ENCODE measurements at places on chromosomes 4 and X.

DNA sequence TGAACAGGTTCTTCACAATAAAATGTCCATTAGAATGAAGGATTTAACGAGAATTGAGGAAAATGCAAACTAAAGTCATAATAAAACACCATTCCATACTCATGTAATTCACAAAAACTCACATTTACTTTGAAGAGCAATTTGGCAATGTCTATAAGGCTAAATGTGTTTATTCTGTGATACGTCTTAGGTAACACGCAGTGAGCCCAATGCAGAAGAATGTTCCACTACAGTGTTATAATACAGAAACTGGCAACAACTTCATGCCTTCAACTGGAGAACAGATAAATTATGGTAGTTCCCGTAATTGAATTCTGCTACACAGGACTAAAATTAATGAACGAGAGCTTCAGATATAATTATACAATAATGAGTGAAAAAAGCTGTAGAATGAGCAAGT is 17.4 kb downstream of the ADH5 start:
- peaks cover 2% of the 10 kb centered on the region for H3K4me1 ChIP-seq
- no peaks in the 10 kb centered on the region for H3K27me3 ChIP-seq
- peaks cover 4% of the 10 kb centered on the region for H3K36me3 ChIP-seq
- H3K27ac ChIP-seq, result no peak overlapping the region

DNA sequence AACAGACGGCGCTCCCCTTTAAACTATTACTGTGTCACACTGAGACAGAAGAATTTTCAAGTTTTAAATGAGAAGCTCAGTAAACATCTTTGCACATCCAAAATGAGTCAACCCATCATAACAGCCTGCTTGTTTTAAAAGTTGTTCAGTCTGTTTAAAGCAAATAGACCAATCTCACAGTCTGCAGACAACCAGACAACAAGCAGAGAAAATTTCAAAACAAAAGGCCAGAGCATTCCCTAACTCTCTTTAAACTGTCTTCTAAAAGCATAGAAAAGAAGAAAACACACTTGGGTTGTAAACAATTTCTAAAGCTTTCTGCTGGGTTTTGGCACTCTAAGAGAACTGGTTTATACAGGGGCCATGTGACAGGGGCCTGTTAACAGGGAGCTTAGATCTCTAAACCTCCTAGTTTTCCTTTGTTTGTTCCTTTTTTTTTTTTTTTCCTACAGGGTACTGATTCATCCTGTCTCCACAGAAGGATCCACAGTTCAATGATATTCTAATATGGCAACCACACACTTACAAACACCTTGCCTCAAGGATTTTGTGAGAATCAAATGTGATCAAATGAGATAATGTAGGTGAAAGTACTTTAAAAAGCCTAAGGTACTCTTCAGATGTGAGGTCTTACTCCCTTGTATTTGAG is 100.8 kb upstream of the MAML3 start:
- no peaks in the 10 kb centered on the region for H3K4me1 ChIP-seq
- H3K36me3 ChIP-seq, result no peaks in the 10 kb centered on the region
- no peak overlapping the region for H3K4me3 ChIP-seq
- no peak overlapping the region for H3K27ac ChIP-seq
- no peak for DNase-seq

DNA sequence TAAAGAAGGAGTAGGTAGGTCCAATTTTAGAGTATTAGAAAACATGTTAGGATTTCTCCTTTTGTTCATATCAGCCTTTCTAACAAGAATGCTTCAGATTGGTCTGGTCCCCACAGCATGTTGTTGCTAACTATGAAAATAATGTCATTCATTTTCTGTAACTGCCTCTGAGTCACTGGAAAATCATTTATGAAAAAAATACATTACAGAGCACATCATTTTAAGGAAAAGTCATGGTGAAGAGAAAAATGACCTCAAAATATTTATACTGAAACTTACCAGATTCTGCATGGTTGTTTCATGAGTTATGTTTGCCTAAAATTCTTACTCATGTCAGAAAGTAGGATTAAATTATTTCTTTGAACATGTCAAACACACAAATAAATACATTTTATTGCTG is 35.2 kb downstream of the DTHD1 start:
- H3K4me3 ChIP-seq, result no peak overlapping the region
- no peaks in the 10 kb centered on the region for H3K27me3 ChIP-seq
- no peak for DNase-seq
- H3K36me3 ChIP-seq, result no peaks in the 10 kb centered on the region

DNA sequence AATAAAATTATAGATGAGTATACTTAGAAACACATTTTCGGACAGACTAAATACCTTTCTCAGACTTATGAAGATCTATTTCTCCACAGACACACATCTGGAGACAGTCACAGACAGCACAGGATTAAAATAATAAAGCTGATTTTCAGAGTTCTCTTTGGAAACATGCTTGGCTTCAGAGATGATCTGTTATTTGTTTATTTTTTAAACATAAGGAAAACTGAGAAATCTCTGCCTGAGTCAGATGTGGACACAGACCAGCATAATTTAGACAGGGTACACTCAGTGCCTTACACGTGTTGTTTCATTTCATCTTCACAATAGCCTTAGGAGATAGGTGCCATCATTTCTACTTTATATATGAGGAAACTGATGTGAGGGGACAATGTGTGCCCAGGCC is 92.1 kb downstream of the SLC9A7 start:
- DNase-seq, result no peak
- no peak overlapping the region for H3K27ac ChIP-seq
- no peaks in the 10 kb centered on the region for H3K27me3 ChIP-seq
- H3K4me3 ChIP-seq, result no peak overlapping the region
- H3K36me3 ChIP-seq, result no peaks in the 10 kb centered on the region

Measured in aorta (tissue), 5 donors.